PC-3 (cell line): ENCODE measurements at places on chromosomes 3 and 15. TPM values are rescaled to one million over a fixed set of nuclear protein-coding genes. Genes with fewer than 3 reads are reported as not detected.

The MAP3K13 gene
- 24.0 and 24.4 TPM in 2 replicates for total RNA-seq

The PTX3 gene
- total RNA-seq = 24.4 and 27.3 TPM in 2 replicates

The P2RY13 gene
- not detected in 2 replicates for total RNA-seq

DNA sequence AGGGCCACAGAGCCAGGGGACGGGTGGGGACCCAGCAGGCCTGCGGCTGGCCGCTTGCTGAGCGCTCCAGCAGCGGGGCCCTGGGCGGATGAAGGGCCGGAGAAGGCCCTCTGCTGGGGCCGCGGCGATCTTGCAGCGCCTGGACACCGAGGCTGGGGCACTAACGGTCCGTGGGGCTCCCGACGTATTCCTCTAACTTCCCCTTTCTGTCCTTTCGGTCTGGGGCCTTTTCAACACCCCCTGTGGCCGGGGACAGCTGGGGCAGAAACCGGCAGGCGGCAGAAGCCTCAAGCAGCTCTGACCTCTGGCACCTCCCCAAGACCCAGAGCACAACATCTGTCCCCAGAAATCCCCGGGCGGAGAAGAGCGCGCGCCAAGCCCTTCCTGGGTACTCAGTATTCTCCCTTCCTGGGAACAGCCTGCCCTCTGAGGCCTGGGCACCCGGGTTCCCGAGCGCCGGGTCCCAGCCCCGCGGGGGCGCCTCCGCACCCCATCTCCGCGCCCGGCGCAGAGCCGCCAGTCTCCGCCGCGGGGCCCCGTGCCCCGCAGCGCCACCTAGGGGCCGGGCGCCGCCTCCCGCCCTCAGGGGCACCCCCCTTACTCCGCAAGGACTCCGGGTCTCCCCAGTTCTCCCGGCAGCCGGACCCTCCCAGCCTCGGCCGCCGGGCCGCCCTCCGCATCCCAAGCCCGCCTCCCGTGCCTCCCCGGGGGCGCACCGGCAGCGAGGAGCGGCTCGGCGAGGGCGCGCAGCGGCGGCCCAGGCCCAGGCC is 582 bp upstream of the SLCO3A1 start:
- DNase-seq = no peak
- H3K27me3 ChIP-seq = peaks cover 11% of the 10 kb centered on the region
